AG09309 (cell line): ENCODE measurements at places on chromosomes 7 and 10.

- no peak for DNase-seq
These were observed 521.6 kb upstream of the SORCS1 start for GRCh38 chr10:107686095-107686494.

DNA sequence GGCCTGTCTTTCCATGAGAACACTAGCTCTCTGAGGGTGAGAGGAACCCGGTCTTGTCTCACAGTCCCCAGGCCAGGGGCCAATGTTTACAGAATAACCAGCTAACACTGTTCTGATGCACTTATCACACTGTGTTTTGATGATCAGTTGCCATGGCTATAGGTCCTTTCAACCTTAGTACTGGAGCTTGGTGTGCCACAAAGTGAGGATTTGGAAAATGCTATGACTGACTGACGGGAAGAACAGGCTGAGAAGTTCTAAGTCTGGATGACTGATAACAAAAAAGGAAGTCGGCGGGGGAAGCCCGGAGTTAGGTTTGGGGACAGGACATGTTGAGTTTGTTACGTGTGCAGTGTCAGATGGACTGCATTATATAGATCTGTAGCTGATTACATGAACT, 141.8 kb downstream of the CTTNBP2 start:
- DNase-seq, result no peak

- no peak for DNase-seq
These were observed 130.7 kb downstream of the CELF2 start for GRCh38 chr10:11148142-11149028.

GRCh38 chr7:78734626-78735025, 718.8 kb downstream of the MAGI2 start:
- no peak for DNase-seq

DNA sequence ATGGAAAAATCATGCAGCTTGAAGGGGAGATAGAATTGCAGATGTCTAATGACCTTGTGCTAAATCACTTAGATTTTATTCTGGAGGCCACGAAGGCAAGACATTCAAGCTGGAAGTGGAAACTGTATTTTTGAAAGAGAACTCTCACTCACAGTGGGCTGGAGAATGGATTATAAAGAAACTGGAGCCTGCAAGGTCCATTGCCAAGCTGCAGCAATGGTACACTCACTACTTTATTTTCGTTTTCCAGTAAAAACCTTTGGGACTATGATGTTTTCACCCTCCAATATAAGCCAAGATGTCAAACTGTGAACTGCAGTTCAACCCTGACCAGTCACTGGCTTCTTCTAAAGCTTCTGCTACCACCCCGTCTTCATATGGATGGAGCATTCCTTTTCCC, 62.0 kb downstream of the SKIDA1 start:
- no peak for DNase-seq

DNA sequence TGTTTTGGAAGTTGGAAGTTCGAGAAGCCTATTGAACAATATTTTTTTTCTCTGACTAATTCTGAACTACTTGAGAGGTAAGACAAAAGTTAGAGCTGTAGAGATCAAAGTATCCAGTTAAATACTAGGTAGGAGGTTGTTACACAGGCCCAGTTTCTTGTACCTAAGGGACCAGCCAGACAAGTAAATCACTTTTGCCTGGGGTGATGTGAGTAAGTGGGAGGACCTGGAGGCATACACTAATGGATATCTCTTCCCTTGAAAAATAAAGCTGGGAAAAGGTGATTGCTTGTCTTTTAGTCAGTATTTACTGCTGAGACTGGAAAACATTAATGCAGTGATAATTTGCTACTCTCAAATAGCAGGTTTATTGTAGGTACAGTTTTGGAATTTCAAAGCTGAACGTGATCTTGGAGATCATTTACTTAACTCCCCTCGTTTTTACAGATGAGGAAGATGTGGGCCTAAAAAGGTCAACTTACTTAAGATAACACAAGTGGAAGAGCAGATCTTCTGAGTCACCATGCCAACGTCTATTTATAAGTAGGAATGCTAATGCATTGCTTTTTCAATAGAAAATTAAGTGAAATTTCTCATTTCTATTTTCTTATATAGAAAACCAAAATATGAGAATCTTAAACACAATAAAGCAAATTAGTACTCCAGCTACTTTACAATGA, 181.3 kb downstream of the PPP1R9A start:
- DNase-seq, result no peak

GRCh38 chr7:146119002-146119401, 2.4 kb downstream of the CNTNAP2 start:
- DNase-seq, result no peak

DNA sequence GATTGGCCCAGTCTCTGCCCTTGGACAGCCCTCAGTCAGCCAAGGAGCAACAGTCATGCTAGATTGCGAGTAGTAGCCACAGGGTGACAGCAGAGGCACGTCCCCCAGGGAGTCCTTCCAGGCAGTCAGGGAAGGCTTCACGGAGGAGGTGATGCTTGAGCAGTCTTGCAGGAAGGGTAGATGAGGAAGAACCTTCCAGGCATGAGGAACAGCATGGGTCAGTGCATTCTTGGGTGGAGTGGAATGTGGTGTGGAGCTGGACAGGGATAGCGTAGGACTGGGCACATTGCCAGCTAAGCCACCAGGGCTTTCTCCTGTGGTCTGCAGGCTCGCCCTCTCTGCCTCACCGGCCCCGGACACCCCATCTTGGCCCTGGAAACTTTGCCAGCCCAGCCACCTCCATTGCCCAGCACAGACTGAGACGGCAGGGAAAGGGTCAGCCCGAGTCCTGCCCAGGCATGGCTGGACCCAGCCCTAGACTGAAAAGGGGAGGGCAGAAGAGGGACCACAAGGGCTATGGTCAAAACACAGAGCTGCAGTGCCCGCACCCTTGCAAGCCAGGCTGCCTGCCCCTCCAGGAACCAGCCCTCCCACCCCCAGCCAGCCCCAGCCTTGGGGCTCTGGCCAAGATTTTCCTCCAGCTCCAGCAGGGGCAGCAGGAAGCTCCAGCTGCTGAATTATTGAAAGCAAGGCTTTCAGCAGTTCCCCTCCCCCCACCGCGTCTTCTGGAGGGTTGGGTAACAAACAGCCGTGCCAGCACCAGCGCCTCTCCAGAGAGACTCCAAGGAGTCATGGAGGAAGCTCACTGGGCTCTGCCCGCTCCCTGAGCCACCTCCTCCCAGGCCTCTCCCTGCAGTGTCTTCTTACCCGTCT, 18.7 kb downstream of the SRRM3 start:
- DNase-seq, result no peak

- DNase-seq, result no peak
These were observed 266 bp upstream of the MDFIC start for GRCh38 chr7:114921631-114922025.

- no peak for DNase-seq
These were observed 23.7 kb upstream of the NUB1 start for GRCh38 chr7:151317936-151318335.

GRCh38 chr7:95059842-95060313, 152.5 kb downstream of the PPP1R9A start:
- no peak for DNase-seq

- DNase-seq, result no peak
These were observed 1.0 kb downstream of the TLL2 start for GRCh38 chr10:96512524-96513304.

- DNase-seq, result no peak
These were observed 33.6 kb downstream of the ST7 start for GRCh38 chr7:116986611-116987565.

DNA sequence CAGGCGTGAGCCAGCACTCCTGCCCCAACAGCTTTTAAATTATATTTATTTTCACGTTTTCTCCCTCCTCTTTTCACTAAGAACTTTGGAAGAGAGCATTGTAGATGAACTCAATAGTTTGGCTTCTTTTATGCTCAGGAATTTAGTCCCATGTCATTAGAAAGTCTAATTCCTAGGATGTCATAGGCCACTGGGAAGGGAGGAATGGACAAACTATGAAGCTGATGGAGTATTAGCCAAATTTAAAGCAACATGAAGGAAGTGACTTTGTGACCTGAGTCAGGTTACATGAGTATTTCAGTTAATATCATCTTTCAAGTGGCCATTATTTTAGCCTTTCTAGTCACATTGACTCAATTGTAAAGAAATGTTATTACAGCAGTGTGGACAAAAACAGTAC, 18.0 kb upstream of the OPN4 start:
- no peak for DNase-seq
